PC-3 (cell line): ENCODE measurements at places on chromosomes 16 and 17. TPM values are rescaled to one million over a fixed set of nuclear protein-coding genes. Genes with fewer than 3 reads are reported as not detected.

Gene XYLT1
- not detected in 2 replicates for total RNA-seq

DNA sequence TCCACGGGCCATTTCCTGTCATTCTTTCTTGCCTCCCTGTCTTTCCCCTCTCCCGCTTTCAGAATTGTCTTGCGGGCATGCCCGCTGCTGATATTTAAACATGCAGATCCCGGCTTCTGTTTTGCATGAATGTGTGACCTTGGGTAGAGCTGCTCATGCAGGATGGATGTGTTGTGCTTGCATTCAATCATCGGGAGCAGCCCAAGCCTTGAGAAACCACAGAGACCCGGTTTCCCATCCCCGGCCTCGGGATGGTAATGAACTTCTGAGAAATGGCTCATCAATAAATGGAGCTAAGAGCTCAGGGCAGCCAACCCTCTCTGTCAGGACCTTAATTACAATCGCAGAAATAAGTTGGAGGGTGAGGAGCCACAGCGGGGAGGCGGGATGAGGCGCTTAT lies 303.7 kb upstream of the TNRC6C start:
- no peak overlapping the region for H3K4me3 ChIP-seq
- DNase-seq, result no peak
- no peaks in the 10 kb centered on the region for H3K36me3 ChIP-seq
- no peak overlapping the region for H3K27ac ChIP-seq
- H3K27me3 ChIP-seq, result peaks cover 92% of the 10 kb centered on the region
- peaks cover 6% of the 10 kb centered on the region for H3K4me1 ChIP-seq

Gene CCT6B
- total RNA-seq, result 0.33 TPM in 1 of 2 replicates, not detected in the other

- peaks cover 49% of the 10 kb centered on the region for H3K36me3 ChIP-seq
- H3K4me1 ChIP-seq, result peaks cover 30% of the 10 kb centered on the region
- H3K27ac ChIP-seq, result no peak overlapping the region
Measured at GRCh38 chr17:82094931-82095776, 2.9 kb downstream of the FASN start.

GRCh38 chr16:88058136-88058535 lies 106.9 kb downstream of the BANP start:
- H3K36me3 ChIP-seq, result no peaks in the 10 kb centered on the region
- no peaks in the 10 kb centered on the region for H3K27me3 ChIP-seq

Gene MSLN
- total RNA-seq, result 0.73 and 4.7 TPM in 2 replicates

Gene IRX5
- total RNA-seq, result 0.22 TPM in 1 of 2 replicates, not detected in the other

DNA sequence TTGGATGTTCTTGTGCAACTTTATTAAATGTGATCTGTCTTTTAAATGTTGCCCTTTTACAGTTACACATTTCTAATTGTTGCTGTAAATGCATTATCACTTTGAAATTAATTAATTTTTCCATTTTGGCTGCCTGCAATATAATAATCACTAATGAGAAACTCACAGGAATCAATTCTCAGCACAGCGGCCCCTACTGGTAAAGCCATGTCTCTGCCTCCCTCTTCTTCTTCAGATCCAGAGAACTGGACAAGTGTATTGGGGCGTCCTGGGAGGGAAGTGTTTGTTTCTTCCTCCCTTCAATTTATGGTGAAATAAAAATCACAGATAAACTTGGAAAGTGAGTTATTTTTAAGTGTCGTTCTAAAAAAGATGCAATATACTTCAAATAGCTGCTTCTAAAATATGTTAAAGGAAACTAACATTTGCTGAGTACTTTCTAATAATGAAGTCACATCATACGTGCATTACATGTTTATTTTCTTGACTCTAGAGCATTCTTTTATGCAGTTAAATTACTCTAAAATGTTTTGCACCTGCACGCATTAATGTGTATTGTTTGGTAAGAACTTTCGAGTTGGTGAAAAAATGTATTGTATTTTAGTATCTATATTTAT lies 338.0 kb downstream of the WWOX start:
- H3K27me3 ChIP-seq, result no peaks in the 10 kb centered on the region
- no peaks in the 10 kb centered on the region; the same call in 1 of the 2 replicates for H3K36me3 ChIP-seq
- no peak overlapping the region for H3K27ac ChIP-seq
- DNase-seq, result peak; percentile 36

GRCh38 chr16:15033309-15033707 lies 22.6 kb downstream of the NTAN1 start:
- H3K4me1 ChIP-seq, result no peaks in the 10 kb centered on the region
- no peak overlapping the region for H3K4me3 ChIP-seq
- H3K36me3 ChIP-seq, result peaks cover 24% of the 10 kb centered on the region
- no peak for DNase-seq
- H3K27me3 ChIP-seq, result no peaks in the 10 kb centered on the region

- peaks cover 2% of the 10 kb centered on the region; the same call in 1 of the 2 replicates for H3K4me1 ChIP-seq
- no peak overlapping the region for H3K27ac ChIP-seq
- no peak overlapping the region for H3K4me3 ChIP-seq
- H3K36me3 ChIP-seq, result no peaks in the 10 kb centered on the region
- no peaks in the 10 kb centered on the region for H3K27me3 ChIP-seq
Measured at GRCh38 chr17:31494259-31495021, 103.0 kb downstream of the RAB11FIP4 start.

Gene TLCD3A
- total RNA-seq, result 10.0 and 13.9 TPM in 2 replicates

Gene KCNG4
- total RNA-seq, result 0.04 TPM in 1 of 2 replicates, not detected in the other

- DNase-seq, result peak; percentile 78
- peak overlapping the region; percentile 50 for H3K27ac ChIP-seq
- H3K27me3 ChIP-seq, result no peaks in the 10 kb centered on the region
- no peak overlapping the region; the same call in 1 of the 2 replicates for H3K4me3 ChIP-seq
- H3K36me3 ChIP-seq, result no peaks in the 10 kb centered on the region
Measured at GRCh38 chr17:31327534-31328159, 6.2 kb upstream of the EVI2A start.

- no peak overlapping the region for H3K27ac ChIP-seq
- no peak for DNase-seq
- no peaks in the 10 kb centered on the region for H3K36me3 ChIP-seq
- peak overlapping the region; percentile 36; the same call in 1 of the 2 replicates for H3K4me3 ChIP-seq
- H3K4me1 ChIP-seq, result peaks cover 18% of the 10 kb centered on the region
Measured at GRCh38 chr16:57301126-57301817, 16.8 kb upstream of the PLLP start.

DNA sequence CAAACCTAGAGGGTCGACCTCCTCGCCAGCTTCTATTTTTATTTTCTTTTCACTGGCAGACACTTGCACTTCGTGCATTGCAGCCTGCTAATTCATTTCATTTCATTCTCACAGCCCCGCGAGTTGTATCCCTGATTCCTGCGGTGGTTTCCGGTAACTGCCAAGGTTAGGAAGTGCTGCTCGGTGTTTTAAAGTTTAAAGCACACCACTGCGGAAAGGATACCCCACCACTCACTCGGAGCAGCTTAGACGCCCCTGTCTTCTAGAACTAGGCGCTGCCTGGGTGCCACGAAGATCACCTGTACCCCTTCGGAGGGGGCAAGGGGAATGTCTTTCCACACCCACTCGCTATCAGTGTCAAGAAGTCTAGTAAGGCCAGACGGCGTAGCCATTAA lies 509 bp downstream of the CNEP1R1 start:
- no peak overlapping the region for H3K27ac ChIP-seq
- H3K4me1 ChIP-seq, result peaks cover 6% of the 10 kb centered on the region
- DNase-seq, result peak; percentile 3
- H3K27me3 ChIP-seq, result 0 out of 2 replicates have a peak, but pooled peaks cover 3% of the 10 kb centered on the region

Gene ADGRG3
- not detected in 2 replicates for total RNA-seq

Gene KRT36
- total RNA-seq, result not detected in 2 replicates

DNA sequence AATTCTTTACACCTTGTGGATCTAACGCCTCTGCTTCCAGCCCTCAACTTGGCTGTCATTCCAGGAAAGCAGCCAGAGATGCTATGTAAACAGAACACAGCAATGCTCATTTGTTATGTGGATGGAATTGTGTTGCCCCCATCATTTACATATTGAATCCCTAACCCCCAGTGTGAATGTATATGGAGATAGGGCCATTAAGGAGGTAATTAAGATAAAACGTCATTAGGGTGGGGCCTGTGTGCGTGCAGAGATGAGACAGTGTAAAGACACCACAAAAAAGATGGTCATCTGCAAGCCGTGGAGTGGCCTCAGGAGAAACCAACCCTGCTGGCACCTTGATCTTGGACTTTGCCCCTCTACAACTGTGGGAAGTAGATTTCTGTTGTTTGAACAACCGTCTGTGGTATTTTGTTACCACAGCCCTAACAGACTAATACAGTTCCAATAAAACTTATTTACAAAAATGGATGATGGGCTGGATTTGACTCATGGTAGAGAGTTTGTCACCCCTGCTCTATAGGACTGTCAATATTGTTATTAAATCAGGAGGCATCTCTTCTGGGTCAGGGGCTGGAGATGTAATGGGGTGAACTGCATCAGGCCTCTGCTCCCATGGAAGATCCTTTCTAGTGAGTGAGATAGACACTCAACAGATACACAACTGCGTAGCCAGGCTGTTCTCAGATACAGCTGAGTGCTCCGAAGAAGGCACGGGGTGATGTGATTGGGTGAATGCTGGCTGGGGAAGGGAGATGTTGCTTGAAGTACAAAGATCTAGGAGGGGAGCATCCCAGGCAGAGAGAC lies 339.0 kb downstream of the SNX29 start:
- DNase-seq, result peak; percentile 36
- no peak overlapping the region for H3K4me3 ChIP-seq
- no peaks in the 10 kb centered on the region for H3K36me3 ChIP-seq
- H3K4me1 ChIP-seq, result peaks cover 11% of the 10 kb centered on the region
- H3K27ac ChIP-seq, result peak overlapping the region; percentile 36
- H3K27me3 ChIP-seq, result no peaks in the 10 kb centered on the region

- peak; percentile 5 for DNase-seq
- H3K27me3 ChIP-seq, result no peaks in the 10 kb centered on the region
Measured at GRCh38 chr17:8122422-8122923, 1.4 kb downstream of the HES7 start.

- no peak for DNase-seq
- H3K27ac ChIP-seq, result no peak overlapping the region
- no peaks in the 10 kb centered on the region for H3K27me3 ChIP-seq
- H3K4me1 ChIP-seq, result peaks cover 7% of the 10 kb centered on the region
- H3K4me3 ChIP-seq, result no peak overlapping the region
- no peaks in the 10 kb centered on the region for H3K36me3 ChIP-seq
Measured at GRCh38 chr17:6943406-6943805, 52.4 kb upstream of the ALOX12 start.

DNA sequence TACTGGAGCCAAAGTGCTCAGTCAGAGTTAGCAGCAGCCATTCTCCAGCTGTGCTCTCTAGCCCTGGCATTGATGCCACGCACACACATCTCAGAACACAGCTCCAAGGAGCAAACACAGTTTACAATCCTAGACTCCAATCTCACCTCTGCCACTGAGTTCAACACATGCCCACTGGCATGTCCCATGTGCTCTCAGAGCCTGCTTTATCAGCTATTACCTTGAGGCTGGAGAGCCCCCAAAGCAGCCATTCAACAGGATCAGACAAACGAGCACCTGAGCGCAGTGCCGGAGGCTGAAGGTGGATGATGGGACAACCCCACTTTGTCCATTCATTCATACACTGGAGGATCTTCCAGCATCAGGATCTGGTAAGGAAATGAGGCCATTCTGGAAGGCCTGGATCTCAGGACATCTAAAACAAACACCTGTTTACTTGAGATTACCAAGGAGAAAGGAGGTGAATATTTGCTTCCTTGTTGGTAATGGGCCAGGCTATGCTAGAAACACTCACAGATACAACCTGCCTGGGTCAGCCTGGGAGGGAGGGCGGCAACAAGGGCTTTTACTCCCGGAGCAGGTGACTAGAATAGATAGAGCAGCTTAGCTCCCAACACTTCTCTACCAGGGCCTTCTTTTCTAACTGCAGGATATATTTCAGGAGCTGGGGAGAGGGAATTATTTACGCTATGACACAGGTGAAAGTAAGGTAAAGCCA lies 25.4 kb downstream of the RANBP10 start:
- no peaks in the 10 kb centered on the region for H3K4me1 ChIP-seq
- H3K27me3 ChIP-seq, result no peaks in the 10 kb centered on the region
- H3K4me3 ChIP-seq, result no peak overlapping the region
- H3K27ac ChIP-seq, result no peak overlapping the region
- DNase-seq, result no peak

- H3K27ac ChIP-seq, result no peak overlapping the region
- no peak overlapping the region for H3K4me3 ChIP-seq
- no peaks in the 10 kb centered on the region for H3K36me3 ChIP-seq
- H3K27me3 ChIP-seq, result no peaks in the 10 kb centered on the region
- DNase-seq, result no peak
Measured at GRCh38 chr16:9446471-9447194, 355.2 kb downstream of the HAPSTR1 start.

DNA sequence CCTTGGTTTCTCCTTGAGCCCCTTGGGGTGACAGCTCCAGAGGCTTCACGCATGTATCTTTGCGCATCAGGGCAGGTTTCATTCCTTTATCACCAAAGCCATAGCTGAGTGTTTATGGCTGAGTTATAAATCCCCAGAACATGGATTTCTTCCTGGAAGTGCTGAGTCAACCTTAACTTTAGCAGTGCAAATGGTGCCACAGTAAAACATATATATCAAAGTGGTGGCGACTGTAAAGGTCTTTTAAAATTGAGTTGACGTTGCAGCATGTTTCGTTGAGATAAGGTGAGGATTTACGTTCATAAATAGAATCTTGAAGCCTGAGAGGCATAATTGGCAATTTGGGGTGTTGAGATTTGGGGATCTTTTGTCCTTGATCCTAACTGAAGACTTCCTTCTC lies 214.1 kb downstream of the HS3ST4 start:
- H3K4me1 ChIP-seq, result no peaks in the 10 kb centered on the region
- no peaks in the 10 kb centered on the region for H3K36me3 ChIP-seq
- no peak overlapping the region for H3K4me3 ChIP-seq
- DNase-seq, result no peak

GRCh38 chr16:48187779-48188178 lies 32.0 kb upstream of the ABCC12 start:
- no peak overlapping the region for H3K27ac ChIP-seq
- DNase-seq, result no peak
- H3K36me3 ChIP-seq, result no peaks in the 10 kb centered on the region

GRCh38 chr17:54968988-54969332 lies 395 bp downstream of the STXBP4 start:
- peak; percentile 23 for DNase-seq
- peaks cover 13% of the 10 kb centered on the region for H3K36me3 ChIP-seq
- H3K27me3 ChIP-seq, result no peaks in the 10 kb centered on the region
- peak overlapping the region; percentile 92 for H3K4me3 ChIP-seq

GRCh38 chr16:69796285-69797118 lies 34.4 kb downstream of the WWP2 start:
- no peaks in the 10 kb centered on the region for H3K27me3 ChIP-seq
- peak; percentile 67 for DNase-seq
- H3K4me1 ChIP-seq, result no peaks in the 10 kb centered on the region
- no peak overlapping the region for H3K4me3 ChIP-seq
- H3K27ac ChIP-seq, result no peak overlapping the region

GRCh38 chr17:29683481-29683880 lies 60.8 kb upstream of the CORO6 start:
- no peaks in the 10 kb centered on the region; the same call in 1 of the 2 replicates for H3K36me3 ChIP-seq
- no peak overlapping the region for H3K4me3 ChIP-seq
- DNase-seq, result no peak
- no peaks in the 10 kb centered on the region for H3K27me3 ChIP-seq

Gene HIC1
- 2.0 and 4.4 TPM in 2 replicates for total RNA-seq
